ENCODE measurements at places on chromosomes 5 and 9.

DNA sequence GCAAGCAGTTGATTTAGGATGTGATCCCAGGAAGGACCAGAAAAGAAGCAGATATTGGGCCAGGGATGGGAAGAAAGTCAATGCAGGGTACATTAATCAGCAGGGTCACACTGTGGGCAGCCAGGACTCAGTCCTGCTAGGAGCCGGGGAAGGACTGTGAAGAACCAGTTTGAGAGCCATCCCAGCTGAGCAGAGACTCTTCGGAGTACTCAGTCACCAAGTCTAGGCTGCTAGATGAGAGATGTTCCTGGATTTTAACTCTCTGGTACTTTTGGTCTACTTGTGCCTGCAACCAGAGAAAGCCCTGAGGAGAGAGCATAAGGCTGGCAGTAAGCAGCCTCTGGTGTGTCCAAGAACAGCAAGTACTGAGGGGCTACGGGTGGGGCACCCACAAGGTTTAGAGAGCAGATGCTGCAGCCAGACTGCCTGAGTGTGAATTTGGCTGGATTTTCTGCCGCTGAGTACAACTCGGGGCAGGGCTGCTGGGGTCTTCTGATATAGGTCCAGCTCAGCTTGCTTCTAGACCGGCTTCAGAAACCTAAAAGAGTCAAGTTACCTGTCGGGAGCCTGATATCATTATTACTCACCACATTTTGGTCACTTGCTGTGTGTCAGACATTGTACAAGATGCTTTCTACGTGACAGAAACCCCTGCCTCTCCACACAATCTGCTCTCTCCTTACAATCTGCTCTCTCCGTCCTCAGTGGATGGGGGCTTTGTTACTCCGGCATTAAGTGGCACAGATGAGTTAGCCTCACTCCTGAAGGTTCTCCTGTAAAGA, 250.2 kb upstream of the GAS1 start:
- DNase-seq, result no peak

DNA sequence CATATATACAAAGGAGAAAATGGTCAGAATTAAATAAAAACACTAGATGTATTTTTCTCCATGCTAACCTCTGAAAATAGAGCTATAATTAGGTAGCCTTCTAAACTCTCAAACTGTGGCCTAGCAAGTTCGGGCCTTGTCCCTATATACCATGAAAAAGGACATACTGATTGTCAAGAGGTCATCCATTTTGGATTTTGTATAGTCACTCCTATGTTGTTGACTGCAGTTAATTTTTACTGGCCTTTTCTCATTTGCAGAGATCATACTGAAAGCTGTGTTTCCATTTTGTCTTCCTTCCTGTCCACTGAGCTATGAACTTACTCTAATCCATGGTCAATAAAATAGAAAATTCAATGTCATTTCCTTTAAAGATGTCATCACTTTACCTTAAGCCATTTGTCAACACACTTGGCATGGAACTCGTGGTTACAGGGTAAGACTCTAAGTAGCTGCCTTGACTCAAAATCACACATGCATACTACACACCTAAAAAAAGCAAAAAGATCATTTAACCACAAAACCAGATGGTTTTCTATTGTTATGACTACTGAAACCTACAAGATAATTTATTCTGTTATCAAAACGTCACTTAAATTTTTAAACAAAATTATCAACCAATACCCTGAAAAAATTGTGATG, 58.0 kb downstream of the RNF38 start:
- DNase-seq, result no peak

GRCh38 chr9:5531101-5531882, 21.0 kb downstream of the PDCD1LG2 start:
- DNase-seq, result no peak

- DNase-seq, result no peak
Observed at GRCh38 chr5:142056816-142057696, 44.2 kb upstream of the GNPDA1 start.

DNA sequence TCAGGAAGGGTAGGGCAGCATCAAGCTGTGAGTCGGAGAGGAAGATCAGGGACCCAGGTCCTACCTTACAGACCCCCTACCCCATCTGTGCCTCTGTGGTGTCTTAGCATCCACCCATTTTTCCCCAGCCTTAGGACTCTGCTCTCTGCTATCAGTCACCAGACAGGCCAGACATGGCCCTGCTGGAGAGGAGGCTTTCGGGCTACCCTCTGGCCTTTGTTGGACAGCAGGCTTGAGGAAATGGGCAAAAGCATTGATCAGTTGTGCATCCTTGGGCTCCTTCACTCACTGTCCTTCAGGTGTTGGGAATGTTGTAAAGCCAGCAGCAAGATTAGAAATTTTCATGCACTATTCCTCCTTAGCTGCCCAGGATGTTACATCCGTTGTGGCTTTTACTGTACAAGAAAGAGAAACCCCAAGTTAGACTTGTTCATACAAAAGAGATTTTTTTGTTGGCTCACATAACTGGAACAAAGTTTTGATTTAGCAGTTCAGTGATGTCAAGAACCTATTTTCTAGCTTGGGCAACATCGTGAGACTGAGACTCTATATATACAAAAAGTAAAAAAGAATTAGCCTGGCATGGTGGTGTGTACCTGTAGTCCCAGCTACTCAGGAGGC, 17.4 kb upstream of the TNFAIP8 start:
- no peak for DNase-seq

DNA sequence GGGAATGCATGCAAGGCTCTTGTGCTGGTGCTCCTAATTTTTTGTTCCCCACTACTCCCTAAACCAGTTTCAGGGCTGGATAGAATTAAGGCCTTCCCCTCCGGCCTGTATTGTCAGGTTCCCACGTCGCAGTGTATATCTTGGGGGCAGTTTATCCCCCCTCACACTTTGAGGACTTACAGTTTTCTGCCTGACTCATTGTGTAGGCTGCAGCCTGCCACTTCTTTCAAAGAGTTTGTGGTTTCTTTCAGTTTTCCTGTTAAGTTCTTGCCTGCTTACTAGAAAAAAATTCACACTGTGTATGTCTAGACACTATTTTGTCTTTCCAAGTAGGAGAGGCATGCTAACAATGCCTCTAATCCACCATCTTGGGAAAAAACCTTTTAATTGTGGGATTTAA, 28.4 kb upstream of the BTNL3 start:
- no peak for DNase-seq

DNA sequence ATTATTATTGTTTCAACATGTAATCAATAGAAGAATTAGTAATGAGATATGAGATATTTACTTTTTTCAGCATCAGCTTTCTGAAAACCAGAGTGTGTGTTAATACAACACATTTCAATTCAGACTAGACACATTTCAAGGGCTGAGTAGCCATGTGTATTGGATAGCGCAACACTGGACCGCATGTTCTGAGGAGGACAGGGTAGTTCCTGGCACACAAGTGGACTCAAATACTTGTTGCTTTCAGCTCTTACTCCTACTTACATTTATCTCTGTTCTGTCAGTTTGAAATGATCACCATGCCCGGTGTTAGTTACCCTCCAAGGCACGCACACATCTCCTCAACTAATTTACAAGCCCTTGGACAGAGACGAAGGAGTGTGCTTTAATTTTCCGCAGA, 126.6 kb downstream of the SLC24A2 start:
- DNase-seq, result no peak

DNA sequence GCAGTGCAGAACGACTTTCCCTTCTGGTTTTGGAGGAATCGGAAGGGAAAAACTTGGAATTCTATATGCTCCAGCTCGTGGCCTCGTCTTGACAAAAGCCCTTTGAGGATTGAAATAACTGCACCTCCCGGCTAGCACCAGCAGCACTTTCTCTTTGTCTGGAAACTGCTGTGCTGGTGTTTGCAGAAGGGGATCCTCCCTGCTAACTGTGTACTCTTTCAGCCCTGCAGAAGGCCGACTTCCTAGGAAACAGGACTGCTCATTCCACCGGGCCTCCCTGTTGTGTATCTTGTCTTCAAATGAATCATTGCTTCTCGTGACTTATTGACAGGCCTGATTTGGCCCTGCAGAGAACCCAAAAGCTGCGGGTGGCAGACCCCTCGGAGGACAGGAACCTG, 23.6 kb downstream of the STC2 start:
- no peak for DNase-seq

Data from AG09319 (cell line).